A549 treated with GW870086 at 1 μM for 4 hours (cell line): ENCODE measurements at places on chromosomes 12 and 14. TPM values are rescaled to one million over a fixed set of nuclear protein-coding genes. Genes with fewer than 3 reads are reported as not detected.

The HOXC9 gene
- total RNA-seq = 9.4 to 15.9 TPM (median 11.8 TPM) in 5 replicates

The OR4K15 gene
- not detected in 5 replicates for total RNA-seq

The SGPP1 gene
- 10.4 to 18.9 TPM (median 14.6 TPM) in 5 replicates for total RNA-seq

The TAS2R13 gene
- not detected in 5 replicates for total RNA-seq

The GLI1 gene
- 4.9 to 8.1 TPM (median 6.6 TPM) in 5 replicates for total RNA-seq

The FAM90A1 gene
- 0.10 to 0.11 TPM (median 0.10 TPM) in 3 of 5 replicates, not detected in the others for total RNA-seq

The MYBPC1 gene
- not detected in 5 replicates for total RNA-seq

The GDF3 gene
- total RNA-seq = not detected in 5 replicates

The GLT8D2 gene
- 0.09 to 0.59 TPM (median 0.25 TPM) in 5 replicates for total RNA-seq

The RPGRIP1 gene
- total RNA-seq = 0.06 to 0.30 TPM (median 0.20 TPM) in 5 replicates

The RILPL2 gene
- 1.4 to 1.8 TPM (median 1.7 TPM) in 5 replicates for total RNA-seq

The MFAP5 gene
- 0.06 to 0.14 TPM (median 0.10 TPM) in 3 of 5 replicates, not detected in the others for total RNA-seq

The TMPRSS12 gene
- not detected in 5 replicates for total RNA-seq

The TMTC2 gene
- total RNA-seq = 0.75 to 1.6 TPM (median 1.4 TPM) in 5 replicates

The PLEKHG7 gene
- total RNA-seq = 0.07 TPM in 1 of 5 replicates, not detected in the others

The COX8C gene
- total RNA-seq = not detected in 5 replicates

The PTPRR gene
- total RNA-seq = 0.21 to 0.43 TPM (median 0.32 TPM) in 4 of 5 replicates, not detected in the other

The KRT82 gene
- not detected in 5 replicates for total RNA-seq

The AJUBA gene
- total RNA-seq = 29.2 to 36.9 TPM (median 32.6 TPM) in 5 replicates

The TMEM119 gene
- 0.05 to 0.16 TPM (median 0.15 TPM) in 3 of 5 replicates, not detected in the others for total RNA-seq

The TTC6 gene
- 0.18 to 0.75 TPM (median 0.50 TPM) in 4 of 5 replicates, not detected in the other for total RNA-seq

The AMN gene
- 0.24 to 0.56 TPM (median 0.39 TPM) in 5 replicates for total RNA-seq

The OR6C2 gene
- not detected in 5 replicates for total RNA-seq

The BATF gene
- not detected in 5 replicates for total RNA-seq

The TMEM19 gene
- 26.3 to 32.5 TPM (median 30.9 TPM) in 5 replicates for total RNA-seq

The MDGA2 gene
- total RNA-seq = 0.03 TPM in 1 of 5 replicates, not detected in the others

The SLC6A15 gene
- 3.7 to 4.9 TPM (median 4.7 TPM) in 5 replicates for total RNA-seq

The PRR4 gene
- total RNA-seq = 0.51 to 4.2 TPM (median 2.0 TPM) in 5 replicates

The INSM2 gene
- total RNA-seq = 0.03 to 0.11 TPM (median 0.05 TPM) in 3 of 5 replicates, not detected in the others

The PRH2 gene
- total RNA-seq = not detected in 5 replicates
